ENCODE measurements at places on chromosomes 16 and 17.

- DNase-seq, result no peak
These were observed 76.7 kb upstream of the CDC42EP4 start for GRCh38 chr17:73388578-73388905.

DNA sequence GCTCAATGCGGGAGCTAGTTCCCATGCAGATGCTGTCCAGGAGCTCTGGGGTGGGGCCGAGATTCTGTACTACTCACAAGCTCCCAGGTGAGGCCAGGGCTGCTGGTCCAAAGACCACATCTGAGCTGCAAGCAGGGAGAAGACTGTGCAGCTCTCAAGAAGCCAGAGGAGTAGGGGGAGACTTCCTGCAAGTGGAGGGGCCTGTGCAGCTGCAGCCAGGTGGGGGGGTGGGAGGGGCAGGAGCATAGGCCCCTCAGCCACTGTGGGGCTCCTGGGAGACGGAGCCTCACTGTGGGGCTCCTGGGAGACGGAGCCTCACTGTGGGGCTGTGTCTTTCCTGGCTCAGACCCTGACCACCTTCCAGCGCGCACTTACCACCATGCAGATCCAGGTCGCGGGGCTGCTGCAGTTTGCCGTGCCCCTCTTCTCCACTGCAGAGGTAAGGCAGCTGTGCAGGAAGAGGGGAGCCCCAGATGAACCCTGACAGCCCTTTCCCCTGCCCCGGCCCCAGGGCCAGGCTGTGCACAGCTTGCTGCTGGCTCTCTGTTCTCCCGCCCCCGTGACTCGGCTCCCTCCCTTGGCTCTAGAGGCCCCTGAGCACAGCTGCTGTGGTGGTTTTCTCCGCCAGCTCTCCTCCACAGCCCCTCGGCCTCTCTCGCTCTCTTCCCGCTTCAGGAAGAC is 24.3 kb upstream of the DNAI2 start:
- no peak for DNase-seq

- no peak for DNase-seq
These were observed 12.7 kb upstream of the STAC2 start for GRCh38 chr17:39238311-39238972.

DNA sequence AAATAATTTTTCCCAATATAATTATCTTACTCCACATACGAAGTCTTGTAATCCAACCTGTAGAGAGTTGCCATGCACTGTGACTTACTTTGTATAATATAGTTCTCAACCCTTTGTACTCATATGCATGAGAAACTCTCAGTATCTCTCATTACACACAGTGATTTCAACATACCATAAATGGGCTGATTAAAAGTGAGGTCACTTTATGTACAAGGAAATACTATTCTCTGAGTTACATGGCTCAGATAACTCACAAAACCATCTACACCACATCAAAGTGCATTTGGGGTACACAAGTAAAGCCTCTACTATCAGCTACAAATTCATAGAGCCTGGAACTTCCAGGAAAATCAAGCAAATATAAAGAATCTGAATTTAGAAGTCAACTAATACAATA is 27.9 kb downstream of the SLFN12 start:
- no peak for DNase-seq

DNA sequence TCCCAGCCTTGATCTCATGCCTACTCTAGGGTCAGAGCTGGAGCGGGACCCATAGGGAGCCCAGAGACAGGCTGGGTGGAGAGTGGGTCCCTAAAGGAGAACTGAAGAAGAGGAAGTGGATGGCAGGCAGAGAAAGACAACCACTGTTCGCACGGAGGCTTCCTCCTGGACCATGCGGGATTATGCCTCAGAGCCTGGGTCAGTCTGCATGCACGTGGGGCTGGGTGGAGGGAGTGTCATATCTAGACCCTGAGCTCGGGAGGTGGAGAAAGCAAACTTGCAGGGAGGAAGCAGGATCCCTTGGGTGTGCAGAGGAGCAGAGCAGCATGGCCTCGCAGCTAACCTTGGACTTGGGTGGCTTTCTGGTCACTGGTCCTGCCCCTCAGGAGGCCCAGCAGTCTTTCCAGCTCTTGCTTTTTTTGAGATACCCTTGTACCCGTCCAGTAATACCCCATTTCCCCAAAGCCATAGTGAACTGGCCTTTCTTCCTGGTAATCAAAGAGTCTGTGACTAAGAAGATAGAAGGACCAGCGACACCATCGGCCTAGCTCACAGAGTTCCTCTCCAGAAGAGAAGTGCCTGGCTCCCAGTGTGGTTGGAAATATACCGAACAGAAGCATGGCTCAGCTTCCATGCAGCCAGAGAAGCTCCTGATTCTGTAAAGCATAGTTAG is 344.2 kb downstream of the CPPED1 start:
- DNase-seq, result peak; percentile 24

DNA sequence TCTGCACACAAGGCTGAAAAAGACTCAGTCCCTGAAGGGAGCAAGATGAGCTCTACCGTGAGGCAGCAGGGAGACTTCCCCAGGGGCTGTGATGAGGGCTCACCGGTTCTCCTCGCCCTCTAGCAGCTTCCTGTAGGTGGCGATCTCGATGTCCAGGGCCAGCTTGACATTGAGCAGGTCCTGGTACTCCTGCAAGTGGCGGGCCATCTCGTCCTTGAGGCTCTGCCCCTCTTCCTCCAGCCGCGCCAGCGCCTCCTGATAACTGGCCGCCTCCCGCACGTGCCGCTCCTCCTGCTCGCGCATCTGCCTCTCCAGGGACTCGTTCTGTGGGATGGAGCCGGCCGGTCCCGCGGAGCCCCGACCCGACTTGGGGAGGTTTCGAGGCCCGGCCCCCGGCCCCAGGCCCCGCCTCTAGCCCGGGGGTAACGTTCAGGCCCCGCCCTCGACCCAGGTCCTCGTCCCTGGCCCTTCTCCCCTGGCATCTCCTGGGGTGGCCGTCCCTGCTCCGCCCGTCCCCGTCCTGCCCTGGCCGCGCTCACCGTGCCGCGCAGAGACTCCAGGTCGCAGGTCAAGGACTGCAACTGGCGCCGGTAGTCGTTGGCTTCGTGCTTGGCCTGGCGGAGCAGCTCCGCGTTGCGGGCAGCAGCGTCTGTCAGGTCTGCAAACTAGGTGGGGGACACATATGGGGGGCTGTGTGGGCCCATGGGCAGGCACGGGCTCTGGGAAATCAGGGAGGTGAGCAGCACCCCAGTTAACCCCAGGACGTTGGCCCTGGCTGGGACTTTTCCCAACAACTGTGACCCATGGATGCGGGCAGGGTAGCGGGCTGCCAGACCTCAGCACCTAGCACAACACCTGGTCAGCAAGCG is 3.9 kb downstream of the GFAP start:
- DNase-seq, result peak; percentile 72

GRCh38 chr17:79294459-79295071 is 219.9 kb downstream of the ENGASE start:
- DNase-seq, result no peak

DNA sequence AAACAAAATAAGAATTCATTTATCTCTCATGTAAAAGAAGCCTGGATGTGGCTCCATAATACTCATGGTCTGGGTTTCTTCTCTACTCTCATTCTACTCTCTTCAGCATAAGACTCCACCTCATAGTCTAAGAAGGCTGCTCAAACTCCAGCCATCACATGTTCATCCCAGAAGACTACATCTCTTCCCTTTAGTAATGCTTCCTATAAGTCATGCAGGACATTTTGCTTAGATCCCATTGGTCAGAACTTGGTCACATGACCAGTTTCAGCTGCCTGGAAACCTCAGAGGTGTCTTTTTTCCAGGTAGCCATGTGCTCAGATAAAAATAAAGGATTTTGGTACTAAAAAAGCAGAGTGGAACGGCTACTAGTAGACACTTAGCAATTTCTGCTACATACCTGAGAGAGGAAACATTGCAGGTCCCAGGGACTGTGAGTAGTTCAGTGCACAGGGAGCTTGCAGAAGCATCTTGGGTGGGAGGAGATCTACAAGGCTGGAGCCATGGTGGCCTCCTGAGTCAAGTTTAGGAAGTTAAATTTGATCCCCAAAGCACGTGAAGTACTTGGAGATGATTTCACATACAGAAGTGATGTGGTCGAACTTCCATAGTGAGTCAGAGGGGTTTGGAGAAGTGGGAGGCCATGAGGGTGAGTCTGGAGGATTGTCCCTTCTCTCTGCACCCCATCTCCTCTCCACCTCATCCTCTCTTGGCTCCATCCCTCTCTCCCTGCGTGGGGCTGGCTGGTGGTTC is 110.2 kb downstream of the CCDC182 start:
- DNase-seq, result no peak

DNA sequence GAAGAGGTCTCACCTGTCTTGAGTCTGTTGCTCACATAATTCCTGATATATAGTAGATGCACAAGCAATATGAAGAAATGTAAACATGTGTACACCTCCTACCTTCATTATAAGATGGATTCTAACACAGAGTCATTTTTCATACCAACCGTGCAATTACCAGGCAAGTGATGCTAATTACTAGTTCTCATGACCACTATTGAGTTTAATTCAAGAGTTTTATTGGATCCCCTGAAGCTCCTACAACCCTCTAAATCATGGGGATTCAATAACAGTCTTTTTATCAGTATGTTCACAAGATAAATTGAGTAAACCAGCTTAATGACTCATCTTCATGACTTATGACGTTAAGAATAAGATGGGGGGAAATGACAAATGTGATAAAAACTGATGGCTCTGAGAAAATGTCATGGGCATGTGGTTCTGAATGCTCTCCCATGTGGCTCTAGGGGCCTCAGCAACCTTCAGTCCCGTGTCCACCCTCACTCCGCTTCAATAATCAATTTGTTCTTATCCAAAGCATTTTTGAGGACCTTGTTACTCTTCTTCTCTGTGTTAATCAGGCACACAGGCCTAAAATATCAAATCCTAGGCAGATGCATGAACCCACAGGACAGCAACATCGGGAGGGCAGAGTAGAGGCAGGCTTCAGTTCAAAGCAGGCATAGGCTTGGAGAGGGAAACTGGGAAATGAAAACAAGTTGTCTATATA is 42.8 kb downstream of the PRAC1 start:
- no peak for DNase-seq

DNA sequence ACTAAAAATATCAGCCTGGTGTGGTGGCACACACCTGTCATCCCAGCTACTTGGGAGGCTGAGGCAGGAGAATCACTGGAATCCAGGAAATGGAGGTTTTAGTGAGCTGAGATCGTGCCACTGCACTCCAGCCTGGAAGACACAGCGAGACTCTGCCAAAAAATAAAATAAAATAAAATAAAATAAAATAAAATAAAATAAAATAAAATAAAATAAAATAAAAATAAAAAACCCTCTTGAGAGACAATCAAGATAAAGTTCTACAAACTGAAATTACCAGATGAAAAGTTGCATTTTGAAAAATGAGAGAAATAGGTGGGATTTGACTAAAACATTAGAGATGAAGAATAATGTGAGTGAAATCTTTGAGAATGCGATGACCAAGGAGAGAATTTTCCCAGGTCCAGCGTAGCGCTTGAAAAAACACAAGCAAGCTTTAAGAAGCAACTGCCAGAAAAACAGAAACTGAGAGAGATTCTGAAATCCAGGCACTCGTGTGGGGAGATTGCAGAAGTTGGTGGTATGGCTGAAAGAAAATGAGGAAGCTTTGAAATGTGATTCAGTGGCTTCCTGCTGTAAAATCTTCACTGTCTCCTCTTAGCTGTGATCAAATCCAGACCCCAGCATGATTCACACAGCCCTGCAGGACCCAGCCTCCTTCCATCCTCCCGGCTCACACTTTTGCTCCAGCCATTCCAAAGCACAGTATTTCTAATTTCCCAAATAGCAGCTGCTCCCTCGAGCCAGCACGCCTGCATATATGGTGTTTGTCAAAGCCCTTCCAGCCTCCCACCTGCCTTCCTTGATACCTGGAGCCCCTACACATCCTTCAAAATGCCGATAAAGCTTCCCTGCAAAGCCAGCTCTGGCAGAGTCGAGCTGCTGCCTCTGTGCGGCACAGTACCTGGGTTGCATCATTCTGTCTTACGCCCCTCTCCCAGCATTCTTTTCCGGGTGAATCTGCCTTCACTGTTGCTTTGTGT is 8.2 kb upstream of the CD300E start:
- no peak for DNase-seq

DNA sequence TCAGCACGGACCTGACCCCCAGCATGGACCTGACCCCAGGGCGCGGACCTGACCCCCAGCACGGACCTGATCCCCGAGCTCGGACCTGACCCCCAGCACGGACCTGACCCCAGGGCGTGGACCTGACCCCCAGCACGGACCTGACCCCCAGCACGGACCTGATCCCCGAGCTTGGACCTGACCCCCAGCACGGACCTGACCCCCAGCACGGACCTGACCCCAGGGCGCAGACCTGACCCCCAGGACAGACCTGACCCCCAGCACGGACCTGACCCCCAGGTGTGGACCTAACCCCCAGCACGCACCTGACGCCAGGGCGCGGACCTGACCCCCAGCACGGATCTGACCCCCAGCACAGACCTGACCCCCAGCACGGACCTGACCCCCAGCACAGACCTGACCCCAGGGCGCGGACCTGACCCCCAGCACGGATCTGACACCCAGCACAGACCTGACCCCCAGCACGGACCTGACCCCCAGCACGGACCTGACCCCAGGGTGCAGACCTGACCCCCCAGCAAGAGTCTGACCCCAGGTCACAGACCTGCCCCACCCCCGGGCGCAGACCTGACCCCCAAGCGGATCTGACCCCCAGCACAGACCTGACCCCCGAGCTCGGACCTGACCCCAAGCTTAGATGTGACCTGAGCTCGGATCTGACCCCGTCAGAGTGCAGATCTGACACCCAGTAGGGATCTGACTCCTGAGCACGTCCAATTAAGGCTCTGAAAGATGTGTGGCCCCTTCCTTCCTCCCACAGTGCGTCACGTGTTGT is 98.7 kb downstream of the C16orf95 start:
- no peak for DNase-seq

GRCh38 chr16:69566240-69566980 is 644 bp downstream of the NFAT5 start:
- peak; percentile 53 for DNase-seq

DNA sequence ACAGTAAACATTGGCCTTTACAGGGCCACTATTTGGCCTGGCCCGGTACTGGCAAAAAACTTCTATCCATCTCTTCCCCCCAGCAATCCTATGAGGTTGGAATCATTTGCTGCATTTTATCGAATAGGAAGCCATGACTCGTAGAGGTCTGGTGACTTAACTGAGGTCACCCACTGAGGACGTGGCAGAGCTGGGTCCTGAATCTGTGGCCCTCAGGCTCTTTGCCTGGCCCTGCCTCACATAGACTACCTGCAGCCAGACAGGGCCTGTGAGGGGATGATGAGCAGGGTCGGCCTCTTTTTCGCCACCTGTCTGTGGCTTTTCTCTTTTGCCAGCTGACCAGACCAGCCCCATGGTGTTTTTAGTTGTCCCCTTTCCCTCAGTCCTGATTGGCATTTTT is 1.9 kb downstream of the PPP4C start:
- DNase-seq, result no peak

GRCh38 chr16:81470796-81471636 is 26.4 kb downstream of the CMIP start:
- no peak for DNase-seq

- DNase-seq, result no peak
These were observed 58.0 kb downstream of the ASIC2 start for GRCh38 chr17:33234930-33235685.

- no peak for DNase-seq
These were observed 43.5 kb downstream of the REXO5 start for GRCh38 chr16:20849589-20850390.

GRCh38 chr16:31250782-31251384 is 8.9 kb upstream of the ITGAM start:
- DNase-seq, result no peak

GRCh38 chr16:12496186-12496585 is 307.5 kb downstream of the CPPED1 start:
- no peak for DNase-seq

All from hypothalamus (tissue), 51 donors.